WTC11 (cell line): ENCODE measurements at places on chromosomes 1 and 21.

DNA sequence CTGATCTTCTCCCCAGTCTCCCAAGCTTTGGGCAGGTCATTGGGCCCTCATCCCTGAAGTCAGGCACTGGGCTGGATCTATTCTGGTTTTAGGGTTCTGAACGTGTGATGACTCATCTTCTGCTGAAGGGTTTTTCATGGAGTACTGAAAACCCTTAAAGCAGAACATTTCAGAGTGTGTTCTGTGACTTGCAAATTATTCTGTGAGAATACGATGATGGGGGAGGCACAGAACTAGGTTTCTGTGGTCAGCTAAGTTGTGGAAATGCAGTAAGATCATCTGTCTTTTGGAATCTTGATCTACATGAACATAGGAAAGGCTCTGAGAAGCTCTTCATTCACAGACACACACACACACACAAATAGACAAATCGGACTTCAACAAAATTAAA, 46.2 kb downstream of the NAV1 start:
- no peak for DNase-seq
- H3K27me3 ChIP-seq = peaks cover 4% of the 10 kb centered on the region; the same call in 1 of the 2 replicates
- no peaks in the 10 kb centered on the region for H3K36me3 ChIP-seq
- no peak overlapping the region for H3K4me3 ChIP-seq

DNA sequence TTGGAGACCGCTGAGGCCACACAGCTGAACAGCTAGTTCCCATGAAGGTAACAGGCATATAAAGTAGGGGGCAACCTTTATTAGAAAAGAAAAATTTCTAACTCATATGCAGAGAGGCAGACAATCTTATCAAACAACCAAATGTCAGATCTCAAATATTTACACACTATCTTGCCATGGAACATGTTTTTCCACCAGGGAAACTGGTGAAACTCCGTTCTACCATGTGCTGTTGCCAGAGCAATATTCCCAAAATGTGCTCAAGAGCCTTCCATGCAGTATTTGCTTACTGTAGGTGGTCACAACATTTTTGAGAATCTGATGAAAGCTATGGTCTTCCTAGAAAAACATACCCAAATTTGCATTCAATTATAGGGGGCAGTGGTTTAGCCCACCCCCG, 143.4 kb upstream of the MAGI3 start:
- H3K36me3 ChIP-seq = no peaks in the 10 kb centered on the region
- no peak for DNase-seq
- H3K4me1 ChIP-seq = peaks cover 12% of the 10 kb centered on the region
- H3K4me3 ChIP-seq = no peak overlapping the region

DNA sequence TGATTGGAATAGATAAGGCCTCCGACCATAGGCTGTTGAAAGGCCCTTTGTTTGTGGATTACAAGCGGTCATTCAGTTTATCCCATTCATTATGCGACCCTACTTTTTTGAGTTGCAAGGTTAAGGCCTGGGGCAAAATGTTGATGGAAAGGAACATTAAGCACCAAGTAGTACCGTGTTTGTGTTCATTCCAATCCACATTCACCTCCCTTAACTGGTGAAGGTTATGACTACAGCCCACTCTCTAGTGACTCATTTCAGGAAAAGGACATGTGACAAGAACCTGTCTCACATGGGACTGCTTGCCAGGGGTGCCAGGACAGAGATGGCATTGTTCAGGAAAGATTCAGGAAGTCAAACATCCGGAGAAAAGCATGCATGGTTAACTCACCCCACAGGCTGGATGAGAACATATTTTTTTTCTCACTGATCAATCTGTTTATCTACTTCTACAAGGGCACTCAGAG, 81.6 kb downstream of the CD58 start:
- peaks cover 16% of the 10 kb centered on the region for H3K4me1 ChIP-seq
- no peaks in the 10 kb centered on the region for H3K36me3 ChIP-seq
- no peaks in the 10 kb centered on the region for H3K27me3 ChIP-seq
- no peak overlapping the region for H3K4me3 ChIP-seq

GRCh38 chr1:156804026-156804425, 12.6 kb downstream of the SH2D2A start:
- DNase-seq = no peak
- H3K4me3 ChIP-seq = no peak overlapping the region
- no peak overlapping the region for H3K27ac ChIP-seq
- H3K27me3 ChIP-seq = no peaks in the 10 kb centered on the region
- no peaks in the 10 kb centered on the region for H3K4me1 ChIP-seq

GRCh38 chr1:14845851-14846250, 247.4 kb downstream of the KAZN start:
- H3K4me3 ChIP-seq = no peak overlapping the region
- no peak overlapping the region for H3K27ac ChIP-seq
- DNase-seq = no peak
- H3K4me1 ChIP-seq = no peaks in the 10 kb centered on the region
- H3K36me3 ChIP-seq = peaks cover 14% of the 10 kb centered on the region
- H3K27me3 ChIP-seq = peaks cover 4% of the 10 kb centered on the region; the same call in 1 of the 2 replicates
